ENCODE measurements at places on chromosomes 1 and 21.

DNA sequence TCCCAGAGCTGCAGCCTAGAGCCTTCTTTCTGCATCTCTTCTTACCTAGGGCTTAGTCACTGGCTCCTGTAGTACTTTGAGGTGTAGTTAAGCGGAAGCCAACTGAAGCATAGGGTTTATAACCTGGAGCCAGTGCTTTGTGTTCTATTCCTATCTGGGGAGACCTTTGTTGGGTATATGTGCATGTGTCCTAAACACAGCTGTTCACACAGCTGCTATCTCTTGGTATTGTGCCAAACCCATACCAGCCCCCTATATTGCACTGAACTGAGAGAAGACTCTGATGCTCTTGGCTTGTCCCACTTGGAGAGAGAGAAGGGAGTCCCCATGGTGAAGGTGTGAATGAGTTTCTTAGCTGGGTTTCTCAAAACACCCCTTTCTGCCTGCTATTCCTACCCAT is 17.2 kb upstream of the NFASC start:
- no peak for DNase-seq

DNA sequence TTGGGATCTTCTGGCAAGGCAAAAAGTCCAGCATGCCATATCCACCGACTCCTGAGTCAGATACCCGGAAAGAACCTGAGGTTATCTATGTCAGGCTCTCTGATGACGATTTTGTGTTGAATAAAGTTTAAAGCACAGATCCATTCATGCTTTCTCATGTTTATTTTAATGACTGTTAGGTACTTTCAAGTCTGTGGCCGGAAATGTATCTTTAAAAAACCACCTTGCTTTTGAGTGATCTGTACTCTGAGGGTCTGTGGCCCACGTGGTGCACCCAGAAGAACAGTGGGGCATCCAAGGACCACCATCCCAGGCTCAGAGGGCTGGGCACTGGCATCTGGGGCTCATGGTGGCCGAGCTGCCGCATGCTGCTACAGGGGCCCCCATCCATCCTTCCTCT is 30.1 kb upstream of the VASH2 start:
- DNase-seq, result no peak

DNA sequence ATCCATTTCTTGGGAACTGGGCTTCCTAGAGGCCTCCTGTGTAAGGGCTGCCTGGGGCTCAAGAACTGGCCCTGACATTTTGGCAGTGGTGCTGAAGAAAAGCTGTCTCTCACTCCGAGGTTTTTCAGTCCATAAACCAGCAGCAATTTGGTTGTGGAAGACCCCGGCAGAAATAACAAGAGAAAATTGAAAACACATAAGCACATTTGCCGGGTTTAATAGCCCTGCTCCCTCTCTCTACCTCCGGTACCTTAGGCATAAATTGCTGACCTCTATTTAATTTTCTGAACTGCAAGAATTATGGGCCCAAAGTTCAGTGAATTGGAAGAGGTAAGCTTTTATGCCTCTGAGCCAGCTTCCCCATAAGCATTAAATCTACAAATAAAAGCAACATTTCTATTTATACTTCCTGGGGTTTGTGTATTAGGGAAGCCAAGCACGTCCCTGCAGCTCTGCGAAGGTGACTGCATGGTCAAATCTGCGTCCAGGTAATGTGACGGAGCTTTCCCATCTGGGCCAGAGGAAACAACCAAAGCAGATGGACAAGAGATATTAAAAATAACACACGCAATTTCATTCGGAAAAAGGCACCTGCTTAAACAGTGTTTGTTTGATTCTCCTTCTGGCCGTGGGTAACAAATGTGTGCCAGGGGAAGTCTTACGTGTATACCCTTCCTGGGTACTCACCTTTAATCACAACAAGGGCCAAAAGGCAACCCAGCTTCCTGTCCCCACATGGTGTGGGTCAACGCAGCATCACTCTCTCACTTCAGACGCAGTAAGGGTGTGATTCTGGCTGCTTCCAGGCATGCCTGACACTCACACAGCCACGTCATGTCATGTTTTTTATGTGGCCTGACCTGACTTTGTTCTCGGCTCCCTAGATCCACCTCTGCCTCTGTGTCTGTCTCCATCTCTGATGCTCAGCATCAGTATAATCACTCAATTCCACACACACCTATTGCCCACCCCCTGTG is 69.2 kb downstream of the PAPPA2 start:
- DNase-seq, result no peak

- DNase-seq, result no peak
These were observed 51.9 kb upstream of the CD34 start for GRCh38 chr1:207962716-207963426.

GRCh38 chr1:30995990-30996612 is 69.4 kb downstream of the PUM1 start:
- DNase-seq, result no peak

DNA sequence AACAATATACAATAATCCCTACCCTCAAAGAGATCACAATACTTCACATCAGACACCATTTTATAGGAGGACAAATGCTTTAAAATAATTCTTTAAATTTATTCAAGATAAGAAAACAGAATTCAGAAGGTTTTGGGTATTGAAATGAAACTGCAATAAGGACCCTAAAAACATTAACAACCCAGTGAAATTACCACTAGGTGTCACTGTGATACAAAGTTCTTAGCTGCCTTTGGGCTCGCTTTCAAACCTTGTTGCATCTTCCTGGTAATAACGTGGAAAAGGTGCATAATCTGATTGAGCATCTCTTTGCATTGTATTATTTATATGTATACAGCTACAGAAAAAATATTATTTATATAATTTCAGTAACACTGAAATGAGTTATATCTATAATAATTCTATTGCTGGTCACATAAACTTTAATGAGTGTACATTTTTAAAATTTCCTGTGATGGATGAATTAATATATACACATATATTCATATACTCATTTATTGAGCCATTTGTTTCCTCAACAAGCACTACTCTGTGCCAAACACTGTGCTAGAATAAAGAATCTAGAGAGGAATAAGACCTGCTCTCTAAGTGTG is 185.2 kb downstream of the FAF1 start:
- peak; percentile 77 for DNase-seq

GRCh38 chr1:247857069-247857984 is at the start of gene TRIM58:
Gene TRIM58 (plus strand): TSS chr1:247857187. CDS start chr1:247857247, 60 bp downstream.
- peak; percentile 96 for DNase-seq

DNA sequence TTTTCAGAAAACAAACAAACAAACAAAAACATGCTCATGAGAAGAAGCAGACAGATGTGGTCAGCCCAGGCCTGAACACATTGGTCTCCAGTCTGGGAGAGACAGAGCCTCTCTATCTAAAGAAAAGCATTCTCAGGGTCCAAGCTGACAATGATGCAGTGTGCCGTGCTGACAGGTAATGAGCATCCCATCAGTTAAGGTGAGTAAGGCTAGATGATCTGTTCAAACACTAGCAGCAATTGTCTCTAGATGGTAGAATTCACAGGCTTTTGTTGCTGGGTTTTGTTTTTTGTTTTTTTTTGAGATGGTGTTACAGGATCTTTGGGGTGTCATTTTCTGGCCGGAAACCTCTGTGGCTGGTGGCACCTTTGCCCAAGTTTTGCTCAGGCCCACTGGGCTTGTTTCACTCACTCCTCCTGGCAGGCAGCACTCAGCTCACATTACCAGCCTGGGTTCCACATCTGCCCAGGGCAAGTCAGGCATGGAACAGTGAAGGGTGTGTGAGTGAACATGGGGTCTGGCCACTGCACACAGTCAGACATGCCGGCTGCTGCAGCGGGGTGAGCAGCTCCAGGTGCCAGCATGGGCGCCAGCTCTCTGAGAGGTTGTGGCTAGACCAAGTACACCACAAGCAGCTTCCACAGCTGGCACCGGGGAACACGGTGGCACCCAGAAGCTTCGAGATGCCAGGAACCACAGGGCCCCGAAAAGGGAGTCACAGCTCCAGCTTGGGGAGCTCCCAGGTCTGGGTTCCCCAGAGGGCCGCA is 2.5 kb upstream of the C1QA start:
- DNase-seq, result no peak

GRCh38 chr1:236165238-236165981 is 23.1 kb downstream of the GPR137B start:
- no peak for DNase-seq

DNA sequence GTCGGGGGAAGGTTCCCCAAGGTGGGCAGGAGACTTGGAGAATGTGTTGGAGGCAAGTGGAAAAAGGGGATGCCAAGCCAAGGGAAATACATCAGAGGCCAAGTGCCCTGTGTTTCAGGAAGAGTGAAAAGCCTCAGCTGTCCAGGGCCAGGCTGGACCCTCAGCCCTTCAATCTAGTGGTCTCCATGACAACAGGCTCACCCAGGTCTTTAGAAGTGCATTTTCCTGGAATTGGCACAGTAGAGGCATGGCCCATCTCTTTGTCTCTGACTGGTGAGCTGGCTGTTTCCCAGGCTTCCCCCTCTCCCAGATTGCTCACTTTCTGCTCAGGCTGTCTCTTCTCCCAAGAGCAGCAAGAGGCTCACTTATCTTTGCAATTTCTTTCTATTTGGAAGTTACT is 10.4 kb upstream of the RHBG start:
- no peak for DNase-seq

- DNase-seq, result peak; percentile 38
These were observed 31.0 kb upstream of the MAN1A2 start for GRCh38 chr1:117336088-117336817.

DNA sequence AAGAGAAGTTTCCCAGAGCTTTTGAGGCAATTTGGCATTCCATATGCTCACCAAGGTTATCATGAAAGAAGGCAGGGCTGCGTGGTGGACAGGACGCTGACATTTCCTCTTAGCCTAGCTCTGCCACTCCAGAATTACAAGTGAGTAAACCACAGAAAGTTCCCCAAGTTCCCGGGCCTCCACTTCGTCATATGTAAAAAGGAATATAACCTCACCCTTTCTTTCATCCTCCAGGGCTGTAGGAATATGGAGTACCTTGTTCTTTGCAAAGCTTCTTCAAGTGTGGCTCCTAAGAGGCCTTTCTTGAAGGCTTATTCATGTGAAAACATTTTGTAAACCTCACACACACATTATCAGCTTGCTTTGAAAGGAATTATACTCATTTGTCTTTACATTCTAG is 210.2 kb downstream of the GREM2 start:
- no peak for DNase-seq

GRCh38 chr1:92483610-92484471 is 2.9 kb downstream of the GFI1 start:
- peak; percentile 23 for DNase-seq

DNA sequence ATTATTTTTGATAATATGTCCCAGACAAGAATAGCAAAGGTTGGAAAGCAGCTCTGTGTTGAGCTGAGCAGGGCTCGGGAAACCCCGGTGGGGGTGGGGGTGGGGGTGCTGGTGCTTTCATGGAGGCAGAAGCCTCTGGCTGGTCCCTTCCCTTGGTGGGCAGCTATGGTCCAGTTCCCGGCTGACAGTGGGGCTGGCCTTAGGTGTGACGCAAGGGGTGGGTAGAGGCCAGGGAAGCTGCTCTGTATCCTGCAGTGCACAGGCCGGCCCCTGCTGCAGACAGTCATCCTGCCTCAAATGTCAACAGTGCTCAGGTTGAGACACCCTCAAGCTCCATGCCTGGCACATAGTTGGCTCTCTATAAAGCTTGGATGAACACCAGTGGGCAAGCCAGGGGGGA is 8.9 kb downstream of the ACTL8 start:
- DNase-seq, result no peak

GRCh38 chr1:108560874-108561459 is 1.1 kb downstream of the EEIG2 start:
- peak; percentile 61 for DNase-seq

DNA sequence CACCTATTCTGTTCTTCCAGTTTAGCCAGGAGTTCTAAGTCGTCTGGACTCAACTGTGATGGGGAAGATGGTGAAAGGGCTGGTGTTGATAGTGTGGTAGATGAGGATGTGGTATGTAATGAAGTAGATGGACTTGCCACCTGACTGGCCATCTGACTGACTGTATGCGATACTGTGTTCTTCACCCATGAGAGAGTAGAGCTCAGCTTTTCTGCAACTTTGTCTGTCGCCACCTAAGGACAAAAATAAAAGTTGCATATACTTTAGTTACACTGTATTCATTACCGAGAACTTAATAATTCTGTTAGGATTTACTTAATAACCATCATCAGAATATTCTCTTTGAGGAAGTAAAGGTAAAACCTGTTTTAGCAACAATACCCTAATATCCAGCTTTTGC is 48.5 kb downstream of the EVI5 start:
- peak; percentile 37 for DNase-seq

GRCh38 chr1:161726473-161727255 is 5.3 kb downstream of the FCRLB start:
- DNase-seq, result peak; percentile 81

DNA sequence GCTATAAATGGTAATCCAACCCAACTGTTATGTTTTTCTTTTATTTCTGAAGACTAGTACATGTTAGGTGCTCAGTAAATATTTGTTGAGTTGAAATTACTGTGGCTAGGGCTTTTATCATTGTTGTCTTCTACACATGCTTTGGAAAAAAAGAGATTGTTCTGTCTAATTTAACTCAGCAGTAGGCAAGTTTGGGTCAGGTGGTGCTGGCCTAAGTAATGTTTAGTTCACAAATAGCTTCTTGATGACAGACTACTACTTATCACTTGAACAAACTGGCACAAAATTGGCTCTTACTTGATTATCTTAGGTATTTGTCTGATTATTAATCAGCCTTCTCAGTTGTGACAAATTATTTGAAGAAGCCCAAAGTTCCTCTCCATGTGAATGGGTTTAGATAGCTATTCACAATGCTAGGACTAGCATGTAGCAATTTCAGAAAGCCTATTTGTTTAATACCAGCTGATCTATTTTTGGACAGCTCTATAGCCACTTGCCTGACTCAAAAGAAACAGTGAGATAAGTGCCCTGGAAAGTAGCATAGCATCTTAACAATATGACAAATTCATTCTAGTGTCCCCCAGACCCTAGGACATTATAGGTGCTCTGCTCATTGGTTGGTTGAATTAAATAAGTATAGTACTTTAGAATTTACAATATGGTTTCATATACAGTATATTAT is 32.6 kb downstream of the TMEM200B start:
- no peak for DNase-seq

- no peak for DNase-seq
These were observed 17.9 kb upstream of the PWP2 start for GRCh38 chr21:44089001-44089911.

DNA sequence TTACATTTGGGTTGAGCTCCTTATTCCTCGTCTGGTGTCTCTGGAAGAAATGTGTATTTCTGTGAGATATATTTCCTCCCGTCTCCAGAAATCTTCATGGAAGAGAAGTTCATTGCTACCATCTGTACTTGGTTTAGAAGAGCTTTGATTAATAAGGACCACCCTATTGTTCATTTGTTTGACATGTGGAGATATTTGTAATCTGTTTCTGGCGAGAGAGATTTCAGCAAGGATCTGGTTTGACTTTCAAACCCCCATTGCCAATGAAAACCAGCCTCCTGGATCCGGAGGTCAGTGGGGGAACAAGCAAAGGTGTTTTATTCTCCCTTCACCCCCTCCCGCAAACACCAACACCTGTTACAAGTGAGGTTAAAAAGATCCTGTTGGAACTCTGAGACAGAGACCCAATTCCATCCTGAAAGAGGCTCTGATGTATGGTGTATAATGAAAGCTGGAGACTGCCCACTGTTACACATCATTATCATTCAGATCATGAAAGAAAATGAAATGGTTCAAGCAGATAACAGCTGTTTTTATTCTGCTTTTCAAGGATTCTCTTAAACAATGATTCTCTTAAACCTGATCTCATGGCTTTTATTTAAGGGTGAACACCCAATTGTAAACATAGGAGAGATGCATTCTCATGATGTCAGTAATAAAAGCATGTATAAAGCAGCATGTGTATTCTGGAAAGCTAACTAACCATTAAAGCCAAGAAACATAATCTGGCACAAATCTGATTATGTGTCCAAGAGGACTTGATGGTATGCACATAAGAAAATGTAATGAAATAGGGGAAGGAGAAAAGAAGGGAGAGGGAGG is 393.5 kb upstream of the ADGRL2 start:
- DNase-seq, result no peak

- no peak for DNase-seq
These were observed 156.0 kb upstream of the JUN start for GRCh38 chr1:58939666-58940370.

Measured in PC-3 (cell line).